Epithelial cell of alveolus of lung (primary cell): ENCODE measurements at places on chromosomes 5 and 9. TPM values are rescaled to one million over a fixed set of nuclear protein-coding genes. Genes with fewer than 3 reads are reported as not detected.

The NEUROG1 gene
- not detected in 2 replicates for total RNA-seq

The MARVELD2 gene
- 0.88 and 2.5 TPM in 2 replicates for total RNA-seq

The DBH gene
- total RNA-seq = not detected in 2 replicates

The GZMA gene
- not detected in 2 replicates for total RNA-seq

The SPATA31E1 gene
- not detected in 2 replicates for total RNA-seq

The DMRT2 gene
- not detected in 2 replicates for total RNA-seq

The SPAG8 gene
- 0.26 and 0.48 TPM in 2 replicates for total RNA-seq

The GTF3C4 gene
- 11.4 and 16.4 TPM in 2 replicates for total RNA-seq

The SRA1 gene
- total RNA-seq = 40.7 and 84.2 TPM in 2 replicates

The KCNV2 gene
- not detected in 2 replicates for total RNA-seq

The SEMA5A gene
- total RNA-seq = 20.8 and 21.3 TPM in 2 replicates

The MRPS27 gene
- total RNA-seq = 74.2 and 75.2 TPM in 2 replicates

The GHR gene
- total RNA-seq = 3.2 and 17.7 TPM in 2 replicates

The TAL2 gene
- total RNA-seq = not detected in 2 replicates

The ARHGEF39 gene
- total RNA-seq = 3.7 and 40.2 TPM in 2 replicates

The LECT2 gene
- not detected in 2 replicates for total RNA-seq
